Germinal center (tissue), 1 donor: ENCODE measurements at places on chromosomes 5 and 9.

DNA sequence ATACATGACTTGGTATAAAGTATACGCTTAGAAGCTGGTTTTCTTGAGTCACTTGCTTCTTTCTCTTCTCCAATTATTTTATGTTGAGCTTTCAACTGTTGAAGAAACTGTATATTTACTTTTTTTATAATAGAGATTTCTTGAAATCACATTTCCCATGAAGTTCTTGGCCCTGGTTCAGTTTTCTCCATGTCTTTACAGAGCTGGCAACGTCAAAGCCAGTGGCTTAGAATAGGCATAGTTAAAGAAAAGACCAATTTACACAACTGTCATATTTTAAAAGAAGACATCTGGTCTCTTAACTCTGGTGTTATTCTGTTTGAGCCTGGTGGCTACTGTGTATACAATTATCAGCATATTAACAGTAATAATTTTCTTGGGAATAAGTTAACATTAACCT lies 1249.3 kb downstream of the CDH12 start:
- DNase-seq: no peak

GRCh38 chr5:140828362-140828737 lies 590 bp downstream of the PCDHA6 start:
- no peak for DNase-seq

- no peak for DNase-seq
Observed at GRCh38 chr5:149383399-149383798, 4.3 kb upstream of the IL17B start.

DNA sequence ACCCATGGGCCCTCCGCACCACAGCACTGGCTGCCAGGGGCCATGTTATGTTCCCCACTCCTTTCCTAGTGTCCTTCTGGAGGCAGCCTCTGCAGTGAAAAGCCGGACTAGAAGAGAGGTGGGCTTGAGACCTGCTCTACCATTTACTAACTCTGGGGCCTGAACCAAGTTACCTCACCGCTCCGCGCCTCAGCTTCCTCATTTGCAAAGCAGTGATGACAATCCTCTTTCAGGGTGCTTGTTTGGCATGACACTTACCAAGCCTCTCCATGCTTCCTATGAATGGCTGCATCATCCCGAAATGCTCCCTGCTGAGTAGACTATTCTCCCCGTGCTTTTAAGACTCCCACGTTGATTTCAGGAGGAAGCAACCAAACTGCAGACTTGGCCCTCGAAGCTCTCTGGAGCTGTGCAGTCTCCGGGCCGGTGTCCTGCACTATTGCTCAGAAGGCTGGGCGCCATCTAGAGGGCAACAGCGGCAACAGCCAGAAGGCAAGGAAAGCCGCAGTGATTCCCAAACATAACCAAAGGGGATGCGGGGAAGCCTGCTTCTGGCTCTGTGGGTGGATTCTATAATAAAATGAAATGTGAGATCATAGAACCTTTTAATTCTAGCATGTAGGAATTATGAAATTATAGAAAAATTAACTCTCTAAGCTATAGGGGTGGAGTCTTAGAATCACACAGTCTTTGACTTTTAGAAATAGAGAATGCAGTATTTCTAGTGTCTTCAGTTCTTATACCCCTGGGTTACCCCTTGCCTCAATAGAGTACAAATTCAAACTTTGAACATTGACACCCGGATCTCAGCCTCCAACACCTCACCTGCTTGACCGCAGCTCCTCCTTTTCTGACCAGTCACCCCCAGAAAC lies 599.8 kb upstream of the BRINP1 start:
- peak; percentile 71 for DNase-seq
